CD4-positive, alpha-beta T cell treated with Interleukin-4 for 1 hour (primary cell): ENCODE measurements at places on chromosomes 16 and 17.

- DNase-seq = no peak
These were observed 49.7 kb downstream of the MYO1D start for GRCh38 chr17:32827227-32827626.

GRCh38 chr17:34377078-34377823, 14.2 kb upstream of the CCL1 start:
- no peak for DNase-seq

DNA sequence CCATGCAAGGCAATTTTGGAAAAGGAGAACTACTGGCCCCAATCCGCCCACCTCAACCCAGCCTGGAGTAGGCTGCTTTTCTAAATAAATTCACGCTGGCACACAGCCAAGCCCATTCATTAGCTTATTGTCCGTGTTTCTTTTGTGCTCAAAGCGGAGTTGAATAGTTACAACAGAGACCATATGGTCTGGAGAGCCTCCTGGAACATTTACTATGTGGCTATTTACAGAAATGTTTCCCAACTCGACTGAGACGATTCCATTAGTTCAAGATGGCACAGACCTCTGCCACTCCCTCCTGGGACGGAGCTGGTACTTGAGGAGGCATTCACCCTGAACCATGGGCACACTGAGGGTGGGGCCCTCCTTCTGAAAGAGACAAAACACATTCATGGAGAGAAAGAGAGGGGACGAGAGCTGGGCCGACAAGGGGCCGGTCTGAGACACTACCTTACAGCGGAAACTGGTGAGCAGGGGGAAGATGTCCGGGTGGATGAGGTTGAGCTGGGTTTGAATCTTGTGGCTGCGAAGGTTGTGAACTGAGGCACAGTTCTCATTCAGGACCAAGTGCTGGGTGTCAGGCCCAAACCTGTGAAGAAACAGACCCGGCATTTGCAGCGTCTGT, 15.7 kb downstream of the ELAC2 start:
- no peak for DNase-seq

DNA sequence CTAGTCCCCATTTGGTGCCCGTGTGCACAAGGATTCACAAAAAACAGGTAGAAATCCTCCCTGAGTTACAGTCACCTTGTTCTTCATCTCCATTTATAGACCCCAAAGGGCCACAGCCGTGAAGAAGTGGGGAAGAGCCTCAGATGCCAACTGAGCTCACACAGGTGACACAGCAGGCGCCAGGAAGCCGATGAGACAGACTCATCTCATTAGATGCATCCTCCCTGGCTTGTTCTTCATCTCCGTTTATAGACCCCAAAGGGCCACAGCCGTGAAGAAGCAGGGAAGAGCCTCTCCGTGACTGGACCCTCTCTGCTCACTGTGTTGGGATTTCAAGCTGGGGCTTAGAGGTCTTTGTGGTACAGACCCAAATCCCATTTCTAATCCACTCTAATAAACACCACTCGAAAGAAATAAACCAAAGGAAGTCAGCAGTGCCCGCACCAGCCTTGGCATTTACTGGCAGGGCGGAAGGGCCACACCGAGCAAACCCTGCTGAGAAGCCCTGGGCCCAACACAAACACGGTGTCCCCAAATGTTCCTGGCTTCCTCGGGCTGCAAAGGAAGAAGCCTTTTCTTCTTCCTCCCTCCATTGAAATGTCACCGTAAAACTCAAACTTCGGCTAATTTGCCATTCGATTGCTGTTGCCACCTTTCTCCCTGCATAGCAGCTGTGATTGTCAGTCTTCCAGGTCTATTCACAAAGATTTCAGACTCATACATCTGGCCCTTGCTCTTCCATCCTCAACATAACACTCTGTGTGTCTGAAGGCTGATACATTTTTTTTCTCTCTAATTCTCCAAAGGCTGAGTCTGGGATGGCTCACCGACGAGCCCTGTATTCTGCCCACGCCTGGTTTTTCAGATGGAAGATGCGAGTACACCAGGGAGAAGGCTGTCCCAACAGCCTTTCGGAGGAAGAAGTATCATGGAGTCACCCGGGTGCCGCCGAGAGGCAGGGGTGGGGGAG, 44.9 kb upstream of the DOC2B start:
- DNase-seq = no peak

DNA sequence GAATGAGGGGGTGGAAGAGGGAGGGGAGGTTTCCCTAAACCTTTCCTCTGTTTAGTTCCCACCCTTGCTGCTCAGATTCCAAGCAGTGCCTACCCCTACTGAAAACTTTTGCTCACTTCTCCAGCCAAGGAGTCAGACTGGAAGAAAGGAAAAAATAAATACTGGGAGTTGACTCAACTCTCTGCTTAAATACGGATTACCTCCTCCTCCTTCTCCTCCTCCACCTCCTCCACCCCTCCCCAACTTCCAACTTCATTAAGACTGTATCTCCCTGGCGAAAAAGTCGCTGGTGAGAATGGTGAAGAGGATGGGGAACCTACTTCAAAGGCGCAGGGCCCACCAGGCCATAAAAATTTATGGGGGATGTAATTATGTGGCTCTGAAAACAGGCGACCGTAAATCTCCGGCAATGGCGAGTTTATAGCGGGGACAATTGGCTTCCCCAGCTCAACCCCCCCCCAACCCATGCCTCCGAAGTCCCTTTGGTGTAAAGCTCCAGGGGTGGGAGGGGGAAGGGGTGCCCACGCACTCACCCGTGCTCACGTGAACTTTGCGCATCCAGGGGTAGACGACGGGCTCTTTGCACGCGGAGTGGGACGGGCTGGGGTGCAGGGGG, 712 bp downstream of the HOXB4 start:
- DNase-seq = no peak
